ENCODE measurements at places on chromosomes 5 and 9.

GRCh38 chr5:121624035-121624434, 227.6 kb upstream of the FTMT start:
- no peak for DNase-seq

DNA sequence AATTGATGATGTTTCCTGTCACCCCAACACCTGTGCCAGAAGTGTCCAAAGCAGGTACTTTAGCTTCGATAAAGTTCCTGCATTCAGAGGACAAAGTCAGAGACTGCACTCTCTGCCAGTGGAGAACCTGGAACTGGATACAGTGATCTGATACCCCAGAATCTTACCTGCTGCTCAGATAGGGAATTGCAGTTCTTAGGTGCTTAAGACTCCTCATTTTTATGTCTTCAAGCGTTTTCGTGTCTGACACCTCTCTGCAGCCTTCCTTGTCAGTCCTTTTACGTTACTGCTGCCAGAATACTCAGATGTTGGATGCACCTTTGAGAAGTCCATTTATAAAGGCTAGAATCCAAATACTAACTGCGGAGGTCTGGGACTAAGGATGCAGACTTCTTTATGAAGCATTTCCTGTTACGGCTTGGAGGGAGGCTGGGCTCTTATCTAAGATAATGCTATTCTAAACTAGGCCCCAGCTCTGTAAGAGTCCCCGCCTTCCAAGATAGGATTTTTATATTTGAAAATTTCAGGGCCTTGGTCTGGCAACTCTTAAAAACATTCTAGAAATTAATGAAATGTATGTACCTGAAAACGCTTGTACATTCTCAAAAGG, 1.9 kb downstream of the ISOC1 start:
- DNase-seq = no peak

GRCh38 chr9:129570450-129571297, 50.2 kb downstream of the C9orf50 start:
- DNase-seq = no peak

GRCh38 chr5:97788369-97788768, 605.3 kb upstream of the RIOK2 start:
- DNase-seq = no peak

DNA sequence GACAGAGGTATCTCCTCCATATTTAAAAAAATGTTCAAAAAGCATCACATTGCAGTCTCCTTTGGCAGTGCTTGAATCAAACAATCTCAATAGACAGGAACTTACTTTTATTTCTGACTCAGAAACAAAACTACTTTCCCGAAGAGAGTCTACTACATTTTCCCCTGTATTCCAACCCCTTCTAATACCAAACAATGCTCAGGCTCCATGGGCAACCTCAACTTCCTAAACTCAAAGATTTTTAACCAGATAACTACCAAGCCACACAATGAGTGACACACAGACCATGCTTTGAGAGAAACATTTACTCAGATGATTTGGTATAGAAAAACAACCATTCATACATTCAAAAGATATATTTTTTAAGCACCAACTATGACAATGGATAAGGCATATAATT, 70.5 kb downstream of the APBA1 start:
- no peak for DNase-seq

Measured in NCI-H2081 treated with DMSO at 0.1 percent for 48 hours (cell line).